Cerebellar nuclear complex (tissue), 1 donor: ENCODE measurements at places on chromosomes 4 and X.
A peak's percentile ranks its signal among the peaks of the same experiment; 100 is the strongest.

DNA sequence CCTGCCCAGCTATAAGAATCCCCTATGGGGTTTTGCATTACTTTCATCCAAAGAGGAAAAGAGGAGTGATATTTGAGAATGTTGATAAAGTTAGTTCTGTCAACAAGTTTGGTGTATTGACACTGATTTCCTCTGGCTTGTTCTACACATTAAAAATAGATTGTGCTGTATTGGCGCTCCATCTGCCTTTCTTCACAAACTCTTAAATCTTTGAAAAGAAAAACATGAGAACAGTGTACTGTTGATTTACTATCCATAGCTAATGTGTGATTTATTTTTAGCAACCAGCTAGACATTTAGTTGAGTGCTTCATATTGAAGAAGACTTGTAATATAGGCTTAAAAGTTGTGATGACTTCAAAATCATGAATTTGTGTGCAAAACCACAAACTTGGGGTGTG is 261.2 kb upstream of the ANKRD50 start:
- DNase-seq, result no peak

DNA sequence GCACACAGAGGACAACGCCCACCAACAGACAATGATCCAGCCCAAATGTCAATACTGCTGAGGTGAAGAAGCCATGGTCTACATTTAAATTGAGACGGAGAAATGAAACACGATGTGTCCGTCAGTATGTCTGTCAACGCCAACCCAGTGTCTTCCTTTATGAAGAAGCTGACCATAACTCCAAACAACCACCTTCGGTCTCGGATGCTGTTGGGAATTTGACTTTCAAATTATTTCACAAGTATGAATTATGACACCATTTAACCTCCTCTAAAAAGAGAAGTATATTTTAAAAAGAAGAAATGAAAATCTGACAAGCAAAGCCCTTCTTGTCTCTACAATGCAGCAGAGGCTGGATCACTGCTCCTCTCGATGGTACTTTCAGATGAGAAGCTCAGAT is 123.7 kb upstream of the MAP3K15 start:
- DNase-seq, result no peak

GRCh38 chr4:15898902-15899301 is 39.6 kb downstream of the FGFBP1 start:
- DNase-seq, result no peak

DNA sequence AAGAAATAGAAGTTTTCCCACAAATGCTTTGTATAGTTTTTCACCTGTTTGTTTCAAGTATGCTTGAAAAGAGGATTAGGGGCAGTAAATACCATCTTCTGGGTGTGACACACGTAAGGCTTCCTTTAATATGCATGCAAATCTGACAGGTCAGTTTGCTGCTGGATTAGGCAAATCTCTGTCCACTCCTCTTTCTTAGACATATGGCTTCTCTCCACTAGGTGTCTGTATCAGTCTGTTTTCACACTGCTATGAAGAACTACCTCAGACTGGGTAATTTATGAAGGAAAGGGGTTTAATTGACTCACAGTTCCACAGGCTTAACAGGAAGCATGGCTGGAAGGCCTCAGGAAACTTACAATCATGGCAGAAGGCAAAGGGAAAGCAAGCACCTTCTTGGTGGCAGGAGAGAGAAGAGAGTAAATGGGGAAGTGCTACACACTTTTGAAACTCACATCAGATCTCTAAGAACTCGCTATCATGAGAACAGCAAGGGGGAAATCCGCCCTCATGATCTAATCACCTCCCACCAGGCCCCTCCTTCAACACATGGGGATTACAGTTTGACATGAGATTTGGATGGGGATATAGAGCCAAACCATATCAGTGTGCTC is 66.9 kb downstream of the TAB3 start:
- no peak for DNase-seq

- no peak for DNase-seq
These were observed 203.4 kb downstream of the ZNF674 start for GRCh38 chrX:46341767-46342322.

GRCh38 chr4:124806403-124806802 is 93.9 kb upstream of the ANKRD50 start:
- no peak for DNase-seq

GRCh38 chr4:10063544-10064300 is 42.4 kb upstream of the SLC2A9 start:
- peak; percentile 9 for DNase-seq

- no peak for DNase-seq
These were observed 92.9 kb upstream of the TNIP3 start for GRCh38 chr4:121256887-121257466.

DNA sequence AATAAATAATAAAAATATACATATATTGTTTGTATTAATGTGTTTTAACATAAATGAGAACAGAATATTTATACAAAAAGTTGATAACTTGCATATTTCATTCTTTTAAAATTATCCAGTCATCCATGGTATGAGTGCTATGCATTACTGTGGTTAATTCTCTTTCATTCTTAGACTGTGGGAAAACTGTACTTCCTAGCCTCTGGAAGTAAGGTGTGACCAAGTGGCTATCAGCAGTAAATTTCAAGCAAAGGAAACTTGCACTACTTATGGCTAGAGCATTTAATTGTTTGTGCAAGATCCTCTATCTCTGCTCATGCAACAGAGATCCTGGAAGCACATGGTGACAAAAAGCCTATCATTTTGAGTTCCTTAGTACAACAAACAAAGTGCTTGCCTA is 1054.5 kb upstream of the PABPC4L start:
- no peak for DNase-seq

DNA sequence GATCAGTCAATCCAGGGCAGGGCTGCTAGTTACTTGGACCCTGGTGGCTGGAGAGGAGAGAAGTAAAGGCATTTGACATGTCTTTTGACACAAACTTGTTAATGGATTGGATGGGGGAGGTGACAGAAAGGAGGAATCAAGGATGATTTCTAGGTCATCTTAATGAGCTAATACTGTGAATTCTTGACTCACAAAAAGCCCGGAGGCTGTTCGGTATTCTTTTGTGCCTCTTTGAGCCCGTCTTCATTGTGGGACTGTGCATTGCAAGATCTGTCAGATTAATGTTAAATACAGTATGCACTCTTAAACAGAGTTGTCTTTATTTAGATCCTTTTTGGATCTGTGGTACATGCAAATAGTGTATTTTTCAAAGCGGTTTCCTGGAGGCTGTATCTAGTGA is 25.1 kb downstream of the POLA1 start:
- DNase-seq, result no peak

GRCh38 chr4:123835831-123836590 is 439.4 kb downstream of the SPRY1 start:
- DNase-seq, result no peak

DNA sequence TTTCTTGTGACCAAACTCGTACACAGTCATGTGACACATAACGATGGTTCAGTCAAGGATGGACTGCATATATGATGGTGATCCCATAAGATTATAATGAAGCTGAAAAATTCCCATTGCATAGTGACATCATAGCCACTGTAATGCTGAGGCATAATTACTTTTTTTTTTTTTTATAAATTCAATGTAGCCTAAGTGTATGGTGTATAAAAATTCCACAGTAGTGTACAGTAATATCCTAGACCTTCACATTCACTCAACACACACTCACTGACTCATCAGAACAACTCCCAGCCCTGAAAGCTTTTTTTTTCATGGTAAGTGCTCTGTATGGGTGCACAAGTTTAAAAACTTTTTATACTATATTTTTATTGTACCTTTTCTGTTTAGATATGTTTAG is 105.0 kb downstream of the AREG start:
- no peak for DNase-seq

DNA sequence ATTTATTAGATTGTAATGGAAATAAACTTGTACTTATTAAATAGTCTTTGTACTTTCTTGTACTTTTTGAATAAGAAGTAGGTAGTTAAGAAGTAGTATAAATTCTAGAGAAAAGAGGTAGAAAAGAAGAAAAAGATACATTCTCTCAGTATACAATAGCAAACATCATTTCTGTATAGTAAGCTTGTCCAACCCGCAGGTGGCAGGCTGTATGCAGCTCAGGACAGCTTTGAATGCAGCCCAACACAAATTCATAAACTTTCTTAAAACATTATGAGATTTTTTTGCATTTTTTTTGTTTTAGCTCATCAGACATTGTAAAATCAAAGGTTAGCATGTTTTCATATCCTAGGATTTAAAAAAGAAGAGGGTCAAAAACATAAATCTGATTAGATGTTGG is 441.6 kb downstream of the DTHD1 start:
- DNase-seq, result no peak

GRCh38 chrX:146934256-146934655 is 119.7 kb upstream of the CXorf51A start:
- no peak for DNase-seq

DNA sequence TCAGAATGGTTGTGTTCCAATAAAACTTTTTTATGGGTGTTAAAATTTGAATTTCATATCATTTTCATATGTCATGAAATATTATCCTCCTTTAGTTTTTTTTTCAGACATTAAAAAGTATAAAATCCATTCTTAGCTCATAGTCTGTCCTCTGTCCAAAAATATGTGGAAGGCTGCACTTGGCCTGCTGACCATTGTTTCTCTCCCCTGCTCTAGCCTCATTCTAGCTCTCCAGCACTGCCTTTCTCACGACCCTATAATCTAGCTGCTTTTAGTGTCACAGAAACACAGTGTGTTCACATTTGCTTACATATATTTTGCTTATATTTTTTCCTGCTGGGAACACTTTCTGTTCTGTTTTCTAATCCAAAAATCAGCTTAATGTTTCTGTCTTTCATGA is 165.0 kb upstream of the ANK2 start:
- DNase-seq, result no peak

GRCh38 chr4:128675083-128675482 is 134.4 kb upstream of the JADE1 start:
- no peak for DNase-seq

DNA sequence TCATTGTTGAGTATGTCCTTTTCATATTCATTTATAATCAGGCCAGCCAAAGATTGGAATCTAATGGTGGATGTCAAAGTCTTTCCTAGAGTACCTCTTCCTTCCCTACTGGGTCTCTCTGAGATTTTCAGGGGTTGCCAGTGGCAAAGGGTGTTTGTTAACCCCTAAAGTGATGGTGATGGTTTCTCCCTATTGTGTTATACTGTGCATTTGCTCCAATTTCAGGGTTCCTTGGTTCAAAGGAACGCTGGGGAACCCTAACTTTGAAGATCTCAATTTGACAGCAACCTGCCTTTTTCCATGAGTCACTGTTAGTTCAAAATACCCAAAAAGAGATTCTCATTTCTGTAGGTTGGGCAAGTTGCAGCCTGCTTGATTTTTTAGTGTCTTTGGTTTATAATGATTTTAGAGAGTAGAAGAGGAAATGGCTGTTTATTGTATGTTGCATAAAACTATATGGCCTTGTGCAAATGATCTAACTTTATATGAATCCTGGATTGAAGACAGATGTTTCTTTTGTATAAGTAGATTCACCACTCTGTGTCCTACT is 23.0 kb downstream of the GAB1 start:
- DNase-seq, result no peak

GRCh38 chr4:41897698-41898097 is 37.5 kb upstream of the TMEM33 start:
- no peak for DNase-seq

- no peak for DNase-seq
These were observed 30.6 kb downstream of the PCDH19 start for GRCh38 chrX:100379388-100379986.

DNA sequence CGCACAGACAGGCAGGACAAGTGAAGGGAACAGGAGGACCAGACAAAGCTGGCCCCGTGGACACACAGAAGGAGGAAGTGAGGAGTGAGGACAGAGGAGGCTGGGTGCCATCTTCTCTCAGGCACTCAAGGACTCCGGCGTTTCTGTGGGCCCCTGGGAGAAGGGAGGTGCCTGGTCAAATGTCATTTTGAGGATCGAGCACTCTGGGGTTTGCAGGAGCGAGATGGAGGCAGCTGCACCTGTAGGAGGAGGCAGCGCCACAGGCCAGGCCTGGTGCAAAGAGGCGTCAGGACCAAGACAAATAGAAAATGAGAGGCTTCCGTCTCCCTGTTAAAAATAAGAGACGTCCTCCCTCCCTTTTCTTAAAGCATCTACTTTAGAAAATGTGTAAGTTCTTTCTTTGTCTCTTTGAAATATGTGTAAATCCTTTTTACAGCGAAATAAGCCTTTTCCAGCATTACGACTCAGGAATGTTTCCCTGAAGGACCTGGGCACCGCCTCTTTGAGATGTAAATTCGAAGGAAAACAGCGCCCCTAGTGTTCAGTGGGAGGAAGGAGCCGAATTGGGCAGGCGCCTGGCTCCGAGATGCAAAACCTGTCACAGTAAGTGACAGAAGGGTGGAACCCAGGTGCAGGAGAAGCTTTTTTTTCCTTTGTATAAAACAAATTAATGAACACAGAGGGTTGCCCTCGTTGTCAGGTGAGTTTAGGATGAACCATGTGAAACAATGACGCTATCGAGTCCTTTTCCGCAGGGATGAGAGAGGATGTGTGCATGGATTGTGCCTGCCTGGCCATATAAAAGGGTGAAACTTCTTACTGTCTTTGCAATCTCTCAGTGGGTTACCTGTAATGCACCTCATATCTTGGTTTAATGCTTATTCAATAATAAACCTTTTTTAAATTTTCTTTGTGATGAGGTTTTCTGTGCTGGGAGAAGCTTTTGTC is 1.4 kb upstream of the C4orf50 start:
- peak; percentile 22 for DNase-seq

- no peak for DNase-seq
These were observed 94.6 kb upstream of the SMAD1 start for GRCh38 chr4:145387079-145387478.

DNA sequence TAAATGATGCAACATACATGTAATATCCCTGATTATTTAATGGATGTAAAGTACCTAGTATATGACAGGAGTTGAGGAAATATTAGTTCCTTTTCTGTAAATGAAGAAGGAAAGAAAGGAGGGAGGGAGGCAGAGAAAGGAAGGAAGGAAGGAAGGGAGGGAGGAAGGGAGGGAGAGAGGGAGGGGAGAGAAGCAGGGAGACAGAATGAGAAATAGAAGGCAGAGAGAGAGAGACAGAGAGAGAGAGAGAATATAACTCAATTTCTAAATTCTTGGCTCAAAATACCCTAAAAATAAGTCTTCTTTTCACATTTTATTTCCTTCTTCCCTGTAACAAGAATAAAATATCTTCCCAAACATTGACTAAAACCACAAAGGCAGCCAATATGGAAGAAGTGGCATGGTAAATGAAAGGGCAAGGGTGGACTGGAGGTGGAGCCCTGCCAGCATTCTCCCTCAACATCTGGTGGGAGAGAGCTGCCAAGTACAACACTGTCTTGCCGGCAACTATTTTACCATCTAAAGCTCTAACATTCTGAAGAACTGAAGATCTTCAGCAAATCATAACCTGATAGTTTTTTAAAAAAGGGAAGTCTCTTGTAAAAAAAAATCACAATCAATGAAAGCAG is 245.1 kb downstream of the PPP3CA start:
- no peak for DNase-seq
